ENCODE measurements at places on chromosomes 12 and 14.

GRCh38 chr12:75476071-75476470, 4.5 kb upstream of the GLIPR1 start:
- DNase-seq: no peak

- DNase-seq: peak; percentile 19
Measured at GRCh38 chr12:116881325-116881876, at the start of gene HRK. TSS of gene HRK (minus strand) at chr12:116881441. CDS start at chr12:116881307, 134 bp downstream.

- no peak for DNase-seq
Measured at GRCh38 chr12:58310809-58311622, 369.6 kb downstream of the ATP23 start.

DNA sequence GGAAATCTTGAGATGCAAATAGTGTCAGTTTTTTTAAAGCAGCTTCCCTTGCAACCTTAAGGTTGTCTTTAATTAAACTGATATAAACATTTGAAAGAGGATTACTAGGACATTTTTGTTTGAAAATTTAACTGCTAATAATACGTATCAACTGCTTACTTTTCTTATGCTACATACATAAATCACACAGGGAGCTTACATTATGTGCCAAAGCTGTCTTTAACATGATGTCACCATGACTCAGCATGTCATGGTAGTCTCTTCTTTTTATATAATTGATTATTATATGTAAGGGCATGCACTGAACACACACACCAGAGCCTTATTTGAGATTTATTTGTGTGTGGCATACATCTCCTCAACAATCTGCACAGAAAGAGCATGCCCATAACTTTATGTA, 63.0 kb upstream of the PTHLH start:
- DNase-seq: no peak

DNA sequence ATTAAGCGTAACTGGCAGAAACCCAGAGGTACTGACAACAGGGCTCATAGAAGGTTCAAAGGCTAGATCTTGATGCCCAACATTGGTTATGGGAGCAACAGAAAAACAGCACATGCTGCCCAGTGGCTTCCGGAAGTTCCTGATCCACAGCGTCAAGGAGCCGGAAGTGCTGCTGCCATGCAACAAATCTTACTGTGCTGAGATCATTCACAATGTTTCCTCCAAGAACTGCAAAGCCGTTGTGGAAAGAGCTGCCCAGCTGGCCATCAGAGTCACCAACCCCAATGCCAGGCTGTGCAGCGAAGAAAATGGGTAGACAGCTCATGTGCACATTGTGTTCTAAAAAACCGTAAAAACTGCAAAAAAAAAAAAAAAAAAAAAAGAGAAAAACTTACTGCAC, 192.3 kb downstream of the MON2 start:
- DNase-seq: no peak

DNA sequence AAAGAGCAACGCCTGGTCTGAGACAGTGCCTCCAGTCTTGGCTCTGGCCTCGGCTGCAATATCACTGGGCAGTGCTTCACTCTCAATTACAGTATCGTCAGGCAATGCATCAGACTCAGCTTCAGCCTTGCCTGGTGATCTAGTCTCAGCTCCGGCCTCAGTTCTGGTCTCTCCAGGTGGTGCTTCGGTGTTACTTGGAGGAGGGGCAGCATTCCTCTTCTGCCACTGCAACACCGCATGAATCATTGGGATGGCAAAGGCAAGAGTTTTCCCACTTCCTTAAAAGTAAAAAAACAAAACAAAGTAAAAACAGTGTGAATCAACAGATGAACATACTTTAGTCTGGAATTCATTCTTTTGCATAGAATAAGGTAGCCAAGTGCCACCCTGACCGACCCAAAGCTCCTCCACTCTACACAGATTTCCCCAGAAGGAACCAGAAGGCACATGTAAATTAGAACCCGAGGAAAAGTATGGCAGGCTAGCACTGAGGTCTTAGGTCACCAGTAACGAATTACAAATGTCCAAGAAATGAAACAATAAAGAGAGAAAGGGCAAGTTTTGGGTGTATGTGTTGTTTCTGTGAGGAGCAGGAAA, 18.6 kb downstream of the DDX24 start:
- DNase-seq: no peak

GRCh38 chr14:93033983-93034670, 81.6 kb downstream of the ITPK1 start:
- DNase-seq: no peak

DNA sequence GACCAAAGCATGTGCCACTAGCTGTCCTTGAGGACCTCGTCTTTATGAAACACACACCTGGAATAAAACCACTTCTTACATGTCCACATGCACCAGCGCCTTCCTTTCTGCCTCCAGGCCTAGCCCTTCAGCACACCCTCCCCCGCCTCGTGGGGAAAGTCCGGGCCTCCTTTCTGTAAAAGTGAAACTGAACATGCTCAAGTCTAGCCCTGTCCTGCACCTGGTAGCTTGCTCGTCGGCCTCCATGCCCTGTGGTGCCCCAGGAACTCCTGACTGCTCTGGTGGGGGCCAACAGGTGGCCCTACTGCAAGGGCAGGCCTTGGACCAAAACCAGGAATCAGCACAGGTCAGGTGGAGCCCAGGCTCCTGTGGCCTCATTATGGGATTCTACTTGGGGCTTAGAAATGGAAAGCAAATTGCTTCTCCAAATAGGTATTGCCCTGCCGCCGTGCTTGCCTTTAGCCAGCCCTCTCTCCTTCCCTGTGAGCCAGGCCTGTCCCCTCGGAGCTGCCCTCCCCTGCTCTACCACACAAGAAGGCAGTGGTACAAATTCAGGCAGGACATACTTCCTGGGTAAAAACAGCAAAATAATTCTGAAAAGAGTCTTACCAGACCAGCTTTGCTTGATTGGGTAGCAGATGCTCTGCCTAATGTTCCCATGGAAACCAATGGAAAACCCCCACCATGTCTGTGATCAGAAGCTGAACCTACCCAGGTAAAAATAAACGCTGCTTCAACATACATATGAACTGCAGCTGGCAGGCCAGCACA, 43.5 kb downstream of the ERH start:
- peak; percentile 51 for DNase-seq

DNA sequence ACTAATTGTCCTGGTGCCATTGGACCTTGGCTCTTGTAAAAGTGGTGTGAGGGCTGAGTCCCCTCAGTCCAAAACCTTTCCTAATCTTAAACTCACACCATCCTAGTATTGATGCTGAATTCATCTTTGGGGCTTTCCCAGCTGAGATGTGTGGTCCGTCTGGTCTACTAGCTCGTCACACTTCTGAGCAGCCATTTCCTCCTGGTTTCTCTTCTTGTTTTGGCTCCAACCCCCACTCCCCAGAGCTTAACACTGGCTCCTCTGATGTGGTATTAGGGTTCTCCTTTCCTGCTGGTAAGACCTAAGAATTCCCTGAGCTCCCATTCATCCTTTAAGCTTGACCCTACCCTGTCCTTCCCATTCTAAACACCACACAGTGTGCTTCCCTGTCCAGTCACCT, 900.6 kb downstream of the VRK1 start:
- DNase-seq: no peak

GRCh38 chr12:99232324-99232723, 415.2 kb upstream of the GARIN6 start:
- no peak for DNase-seq

GRCh38 chr12:118136559-118137003, 657 bp downstream of the PEBP1 start:
- peak; percentile 58 for DNase-seq

GRCh38 chr12:89349814-89350213, 2.5 kb downstream of the DUSP6 start:
- peak; percentile 18 for DNase-seq

GRCh38 chr12:106582641-106583230, at the start of gene RFX4:
TSS of gene RFX4 (plus strand) at chr12:106583004. CDS start at chr12:106583321, 317 bp downstream.
- no peak for DNase-seq

DNA sequence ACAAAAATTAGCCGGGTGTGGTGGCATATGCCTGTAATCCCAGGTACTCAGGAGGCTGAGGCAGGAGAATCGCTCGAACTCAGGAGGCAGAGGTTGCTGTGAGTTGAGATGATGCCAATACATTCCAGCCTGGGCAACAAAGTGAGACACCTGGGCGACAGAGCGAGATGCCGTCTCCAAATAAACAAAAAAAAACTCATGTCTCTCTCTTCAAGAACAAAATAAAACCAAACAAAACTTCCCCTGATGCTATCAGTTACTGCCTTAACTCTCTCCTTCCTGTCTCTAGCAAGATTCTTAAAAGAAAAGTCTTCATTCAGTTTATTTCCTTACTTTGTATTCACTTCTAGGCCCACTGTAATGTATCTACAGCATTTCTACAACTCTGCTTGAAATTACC, 20.8 kb downstream of the KLHL28 start:
- DNase-seq: no peak

- DNase-seq: no peak
Measured at GRCh38 chr12:4288296-4289131, 15.0 kb downstream of the CCND2 start.

GRCh38 chr12:52675301-52675701, 4.9 kb downstream of the KRT1 start:
- no peak for DNase-seq

DNA sequence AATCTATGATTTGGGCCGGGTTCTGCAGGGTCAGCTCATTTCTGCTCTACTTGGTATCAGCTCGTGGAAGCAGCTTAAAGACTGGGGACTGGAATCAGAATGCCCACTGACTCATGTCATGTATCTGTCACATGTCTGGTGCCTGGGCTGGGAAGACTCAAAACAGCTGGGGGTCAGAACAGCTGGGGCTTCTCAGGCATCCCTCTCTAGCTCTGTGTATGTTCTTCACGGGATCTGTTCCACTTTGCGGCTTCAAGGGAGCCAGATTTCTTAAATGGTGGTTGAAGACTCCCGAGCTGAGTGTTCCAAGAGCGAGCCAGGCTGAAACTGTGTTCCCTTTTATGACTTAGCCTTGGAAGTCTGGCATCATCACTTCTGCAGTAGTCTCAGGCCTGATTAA, 11.9 kb downstream of the AEBP2 start:
- no peak for DNase-seq

- no peak for DNase-seq
Measured at GRCh38 chr12:124909831-124910560, 4.5 kb downstream of the UBC start.

DNA sequence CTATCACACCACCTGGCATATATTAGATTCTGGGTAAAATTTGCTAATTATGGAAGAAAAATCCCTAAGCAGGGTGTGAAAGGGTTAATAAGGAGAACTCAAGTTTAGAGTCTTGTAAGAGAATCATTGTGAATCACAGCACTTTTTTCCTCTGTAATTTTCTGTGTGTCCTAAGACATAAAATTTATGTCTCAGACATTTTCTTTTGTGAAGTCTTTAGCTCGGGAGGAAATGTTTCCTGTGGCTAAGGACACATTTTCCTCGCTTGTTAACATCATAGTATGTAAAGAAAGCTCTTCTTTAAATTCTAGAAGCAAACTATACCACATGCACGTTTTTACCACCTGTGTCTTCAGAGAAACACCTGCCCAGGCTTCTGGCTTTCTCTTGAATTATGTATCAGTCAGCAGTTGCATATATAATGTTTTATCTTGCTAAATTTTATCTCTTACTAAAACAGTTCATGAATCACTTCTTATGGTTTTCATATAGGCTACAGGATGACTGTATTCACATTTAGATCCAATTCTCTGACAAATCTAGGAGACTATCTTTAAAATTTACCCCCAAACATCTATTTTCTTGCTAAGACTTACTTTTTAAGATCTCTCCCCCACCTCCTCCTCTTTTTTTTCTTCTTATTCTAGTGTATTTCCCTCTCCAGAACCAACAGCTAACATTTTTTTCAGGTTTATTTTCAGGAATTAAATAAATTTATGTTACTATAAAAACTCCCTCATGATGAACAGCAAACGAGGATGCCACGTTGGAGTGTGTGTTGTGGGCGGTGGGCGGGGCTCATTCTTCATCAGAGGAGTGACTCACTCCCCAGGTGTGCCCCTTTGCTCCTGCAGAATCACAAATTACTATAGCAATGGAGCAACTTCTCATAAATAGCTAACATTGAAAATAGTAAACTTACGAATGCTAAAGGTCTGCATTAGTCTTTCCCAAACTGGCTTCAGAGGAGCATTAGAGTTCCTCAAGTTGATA, 11.6 kb upstream of the CSRP2 start:
- no peak for DNase-seq

GRCh38 chr12:58140395-58140794, 199.0 kb downstream of the ATP23 start:
- no peak for DNase-seq

DNA sequence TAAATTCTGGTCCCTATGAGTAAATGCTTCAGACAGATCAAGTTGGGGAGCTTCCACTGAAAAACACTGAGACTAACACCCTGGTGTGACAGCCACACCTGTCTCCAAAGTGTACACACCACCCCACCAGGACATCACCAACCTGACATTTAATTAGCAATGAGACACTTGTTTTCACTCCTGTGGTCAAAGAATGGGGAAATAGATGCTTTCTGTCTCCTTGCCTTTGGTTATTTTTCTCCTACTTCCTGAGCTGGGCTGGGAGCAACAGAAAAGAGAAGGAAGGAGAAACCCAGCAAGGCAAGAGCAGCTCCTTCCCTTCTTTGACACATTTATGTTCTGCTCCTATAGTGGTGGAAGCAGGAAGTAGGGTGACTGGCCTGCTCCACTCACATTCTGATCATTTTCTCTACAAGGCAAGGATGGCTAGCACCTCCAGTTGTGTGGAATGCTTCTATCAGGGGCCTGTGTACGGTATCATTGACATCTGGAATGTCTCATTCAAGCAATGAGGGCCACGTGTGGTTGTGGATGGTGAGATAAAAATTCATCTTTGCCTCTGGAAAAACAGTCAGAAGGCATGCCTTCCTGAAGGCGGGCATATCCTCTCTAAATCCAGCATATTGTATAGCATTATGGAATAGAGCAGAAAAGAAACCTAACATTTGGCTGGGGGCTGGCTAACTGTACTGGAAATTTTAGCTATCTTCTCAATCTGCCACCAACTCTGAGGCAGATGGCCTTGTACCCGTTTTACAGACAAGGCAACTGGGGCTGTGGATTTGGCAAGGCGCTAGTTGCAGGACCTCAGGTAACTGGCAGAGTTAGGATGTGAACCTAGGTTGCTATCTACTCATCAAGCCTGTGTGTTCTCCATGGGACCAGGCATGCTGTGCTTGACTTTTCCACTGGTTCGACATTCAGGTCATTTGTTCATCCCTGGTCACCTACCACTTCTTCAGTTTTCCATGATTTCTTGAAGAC, 24.8 kb upstream of the LGALS3 start:
- no peak for DNase-seq

DNA sequence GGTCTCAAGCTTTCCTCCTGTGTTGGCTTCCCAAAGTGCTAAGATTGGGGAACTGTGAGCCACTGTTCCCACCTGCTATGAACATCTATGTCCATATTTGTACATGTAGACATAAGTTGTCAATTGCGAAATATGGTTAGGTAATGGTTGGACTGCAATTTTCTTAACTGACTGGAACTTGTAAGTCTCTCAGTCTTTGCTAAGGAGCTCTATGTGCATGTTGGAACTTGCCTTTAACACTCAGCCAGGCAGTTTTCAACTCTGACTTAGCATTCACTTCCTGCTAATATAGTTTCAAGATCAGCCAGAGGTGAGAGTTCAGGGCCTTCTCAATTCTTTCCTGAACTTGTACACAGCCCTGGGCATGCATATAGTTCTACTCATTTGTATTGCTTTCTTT, 44.5 kb upstream of the EEA1 start:
- no peak for DNase-seq

- DNase-seq: no peak
Measured at GRCh38 chr12:67148265-67148664, 120.9 kb upstream of the CAND1 start.

Data from thyroid gland (tissue), 4 donors.